Stimulated activated CD8-positive, alpha-beta memory T cell treated with anti-CD3 and anti-CD28 coated beads, Interleukin-2, amount 100 ng/mL, for 1 hour (primary cell): ENCODE measurements at places on chromosomes 7 and 10.

DNA sequence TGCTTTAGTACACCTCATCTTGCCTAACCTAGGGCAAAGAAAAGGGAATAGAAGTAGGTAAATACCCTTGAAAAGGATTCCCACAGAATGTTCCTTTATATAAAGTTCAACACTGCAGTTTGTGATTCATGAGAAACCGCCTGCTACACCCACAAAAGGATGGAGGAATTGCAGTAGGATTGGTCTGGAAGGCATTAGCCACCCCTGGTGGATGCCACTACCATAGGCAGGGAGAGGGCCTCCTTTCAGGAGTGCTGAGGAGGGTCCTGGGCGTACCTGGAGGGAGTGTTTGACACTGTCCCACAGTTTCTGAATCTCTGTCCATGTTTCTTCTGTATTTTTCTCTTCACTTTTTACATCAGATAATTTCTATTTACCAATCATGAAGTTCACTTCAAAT, 221.8 kb upstream of the TMEM72 start:
- no peak for DNase-seq

DNA sequence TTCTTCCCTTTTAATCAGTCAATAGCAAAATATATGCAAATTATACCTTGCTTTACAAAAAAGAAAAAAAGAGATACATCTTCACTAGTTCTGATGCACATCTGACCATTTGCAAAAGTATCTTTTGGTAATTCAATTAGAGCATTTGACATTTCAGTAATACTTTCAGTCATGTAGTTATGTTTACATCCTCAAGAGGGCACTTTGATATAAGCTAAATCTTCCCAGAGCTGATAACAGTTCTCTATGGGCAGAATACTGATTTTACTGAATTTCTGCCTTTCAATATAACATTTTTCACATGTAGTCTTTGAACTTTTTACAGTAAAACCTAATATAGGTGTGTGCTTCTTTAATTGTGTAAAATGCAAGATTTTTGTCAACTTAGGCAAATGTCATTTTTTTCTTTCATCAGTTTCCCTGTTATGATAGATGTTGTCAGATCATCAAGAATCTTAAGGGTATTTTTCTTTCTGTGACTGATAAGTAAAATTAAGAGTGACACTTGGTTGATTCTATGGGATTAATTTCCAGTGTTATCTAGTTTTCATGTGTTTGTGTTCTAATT, 703.5 kb upstream of the SEMA3D start:
- no peak for DNase-seq

DNA sequence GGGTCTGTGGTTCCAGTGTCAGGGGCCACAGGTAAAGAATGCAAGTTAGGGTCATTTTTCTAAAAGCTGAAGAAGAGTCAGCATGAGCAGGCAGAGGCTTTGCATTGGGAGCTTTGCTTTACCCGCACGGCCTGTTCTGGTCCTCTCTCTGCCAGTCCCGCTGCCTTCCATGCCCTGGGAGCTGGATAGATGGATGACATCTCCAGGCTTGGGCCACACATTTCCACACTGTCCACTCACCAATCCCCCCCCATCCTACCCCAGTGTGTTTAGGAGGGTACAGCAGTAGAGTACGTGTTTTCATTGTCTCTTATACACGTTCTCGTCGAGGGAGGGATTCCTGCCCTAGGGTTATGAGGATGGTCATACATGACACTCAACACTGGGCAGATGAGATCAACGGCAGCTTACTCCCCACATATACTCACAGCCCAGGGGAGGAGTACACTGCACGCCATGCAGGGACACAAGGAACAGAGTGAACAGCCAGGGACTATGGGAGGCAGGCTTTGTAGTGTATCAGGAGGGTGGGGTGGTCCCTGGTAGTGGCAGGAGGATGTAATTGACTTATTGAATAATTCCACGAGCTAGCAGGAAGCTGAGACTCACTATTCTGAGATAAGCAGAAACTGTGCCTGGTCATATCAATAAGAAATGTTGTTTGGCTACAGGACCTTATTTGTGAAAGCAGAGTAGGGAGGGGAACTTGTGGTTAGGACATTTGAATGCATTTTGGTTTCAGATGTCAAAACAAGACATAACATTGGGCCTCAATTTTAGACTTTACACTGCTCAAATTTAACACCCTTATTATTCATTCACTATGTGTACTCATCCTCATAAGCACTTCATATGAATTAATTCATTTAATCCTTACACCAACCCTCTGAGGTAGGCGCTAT, 36.6 kb downstream of the PLPP4 start:
- no peak for DNase-seq

DNA sequence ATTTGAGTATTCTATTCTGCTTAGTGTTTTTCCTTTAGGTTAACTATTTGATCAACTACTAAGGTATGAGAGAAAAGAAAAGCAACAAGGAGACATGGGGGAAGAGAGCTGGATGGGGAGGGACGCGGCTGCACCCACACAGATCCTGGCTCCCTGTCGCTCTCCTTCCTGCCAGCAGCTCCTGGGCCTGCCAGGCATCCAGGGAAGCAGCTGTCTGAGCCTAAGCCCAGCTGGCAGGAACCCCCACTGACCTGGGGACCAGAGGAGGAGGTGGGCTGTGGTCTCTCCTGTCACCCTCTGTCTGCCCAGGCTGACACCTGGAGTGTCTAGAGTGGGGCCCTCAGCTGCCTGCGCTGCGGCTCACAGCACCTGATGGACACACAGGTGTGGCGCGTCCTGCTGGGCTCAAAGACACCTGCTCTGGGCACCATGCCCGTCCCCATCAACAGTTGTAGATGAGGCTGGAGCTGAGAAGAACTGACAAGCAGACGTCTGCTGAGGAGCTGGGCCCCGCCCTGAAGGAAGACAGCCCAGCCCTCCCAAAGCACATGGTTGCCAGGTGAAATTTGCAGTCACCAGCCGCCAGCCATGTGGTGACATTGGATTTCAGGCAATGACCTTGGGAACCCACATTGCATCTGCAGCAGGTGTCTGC, 207.9 kb downstream of the PLXNA4 start:
- DNase-seq: no peak

- DNase-seq: no peak
Observed at GRCh38 chr7:99559175-99559915, 903 bp downstream of the ZNF655 start.

GRCh38 chr10:130014263-130015074, 50.4 kb upstream of the EBF3 start:
- DNase-seq: no peak

GRCh38 chr10:104247513-104248146, 7.1 kb upstream of the GSTO1 start:
- no peak for DNase-seq

GRCh38 chr7:47241112-47242065, 340.5 kb downstream of the TNS3 start:
- DNase-seq: no peak

GRCh38 chr7:116598278-116598677, 73.4 kb downstream of the CAV1 start:
- no peak for DNase-seq

GRCh38 chr7:132548489-132549078, 27.7 kb downstream of the PLXNA4 start:
- DNase-seq: no peak

DNA sequence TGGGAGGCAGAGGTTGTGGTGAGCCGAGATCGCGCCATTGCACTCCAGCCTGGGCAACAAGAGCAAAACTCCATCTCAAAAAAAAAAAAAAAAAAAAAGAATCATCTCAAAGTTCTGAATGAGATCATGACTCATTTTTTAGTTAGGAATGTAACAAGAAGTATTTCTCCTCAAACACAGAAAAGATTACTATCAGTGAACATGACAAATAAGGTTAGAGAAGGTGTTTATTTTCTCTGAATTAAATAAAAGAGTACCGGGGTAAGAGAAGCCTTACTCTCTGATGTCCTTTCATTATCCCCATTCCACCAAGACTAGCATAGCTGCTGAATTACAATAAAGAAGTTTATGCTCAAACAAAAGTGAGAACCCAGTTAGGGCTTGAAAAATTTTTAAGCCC, 50.1 kb downstream of the IPMK start:
- DNase-seq: no peak

- no peak for DNase-seq
Observed at GRCh38 chr7:98978672-98979071, 100.3 kb downstream of the TRRAP start.

GRCh38 chr10:130246113-130246512, 109.9 kb downstream of the GLRX3 start:
- no peak for DNase-seq

GRCh38 chr10:67988606-67989005, 86.5 kb downstream of the HERC4 start:
- no peak for DNase-seq

- no peak for DNase-seq
Observed at GRCh38 chr10:74145133-74145532, 5.5 kb downstream of the AP3M1 start.

GRCh38 chr10:46074196-46074946, 28.3 kb upstream of the MSMB start:
- no peak for DNase-seq

DNA sequence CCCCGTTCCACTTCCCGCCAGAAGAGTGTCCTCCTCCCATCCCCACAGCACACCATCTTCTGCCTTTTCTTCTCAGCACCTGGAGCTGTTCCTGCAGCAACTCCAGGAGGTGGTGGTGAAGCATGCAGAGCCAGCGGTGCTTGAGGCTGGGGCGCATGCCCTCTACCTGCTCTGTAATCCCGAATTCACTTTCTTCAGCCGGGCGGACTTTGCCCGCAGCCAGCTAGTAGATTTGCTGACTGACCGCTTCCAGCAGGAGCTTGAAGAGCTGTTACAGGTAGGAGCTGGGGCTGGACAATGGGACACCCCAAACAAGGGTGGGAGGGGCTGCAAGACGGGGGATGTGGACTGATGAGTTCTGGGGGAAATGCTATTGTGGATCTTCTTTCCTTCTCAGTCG, 19.1 kb upstream of the PVRIG start:
- DNase-seq: no peak

GRCh38 chr7:83141927-83142326, 20.8 kb downstream of the PCLO start:
- DNase-seq: no peak

- no peak for DNase-seq
Observed at GRCh38 chr7:104341546-104341945, 13.1 kb downstream of the LHFPL3 start.

- no peak for DNase-seq
Observed at GRCh38 chr7:25665903-25666670, 437.8 kb upstream of the NPVF start.

DNA sequence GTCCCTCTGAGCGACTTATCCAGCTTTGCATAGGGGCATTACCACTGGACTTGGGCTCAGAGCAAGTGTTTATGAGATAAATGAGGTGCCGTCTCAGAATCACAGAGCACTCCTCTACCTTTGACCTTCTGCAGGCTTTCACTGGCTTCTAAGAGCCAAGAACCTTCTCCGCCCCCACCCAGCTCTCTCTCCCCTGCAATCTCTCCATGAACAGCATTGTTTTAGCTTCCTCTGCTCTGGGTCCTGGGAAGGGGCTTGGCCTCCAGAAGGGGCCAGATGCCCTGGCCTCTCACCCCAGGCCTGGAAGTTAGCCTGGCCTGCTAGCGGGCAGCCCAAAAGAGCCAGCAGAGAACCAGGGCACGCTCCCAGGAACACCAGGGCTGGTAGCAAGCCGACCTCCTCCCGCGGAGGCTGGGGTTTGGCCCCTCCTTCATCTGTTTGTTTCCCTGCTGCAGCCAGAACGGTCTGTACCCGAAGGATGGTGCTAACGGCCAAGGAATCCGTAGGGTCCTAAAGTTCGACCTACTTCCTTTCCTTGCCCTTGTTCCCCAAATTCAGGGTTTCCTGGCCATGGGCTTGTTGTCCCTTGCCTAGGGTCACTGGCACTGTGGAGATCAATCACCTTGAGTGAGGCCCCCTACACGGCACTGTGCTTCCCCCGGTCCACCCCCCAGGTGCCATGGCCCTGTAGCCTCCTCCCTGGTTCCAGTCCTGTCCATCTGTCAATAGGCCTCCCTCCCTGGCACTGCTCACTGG, 18.7 kb upstream of the DDIT4 start:
- DNase-seq: no peak

GRCh38 chr7:127047521-127047920, 205.2 kb downstream of the GRM8 start:
- DNase-seq: no peak

DNA sequence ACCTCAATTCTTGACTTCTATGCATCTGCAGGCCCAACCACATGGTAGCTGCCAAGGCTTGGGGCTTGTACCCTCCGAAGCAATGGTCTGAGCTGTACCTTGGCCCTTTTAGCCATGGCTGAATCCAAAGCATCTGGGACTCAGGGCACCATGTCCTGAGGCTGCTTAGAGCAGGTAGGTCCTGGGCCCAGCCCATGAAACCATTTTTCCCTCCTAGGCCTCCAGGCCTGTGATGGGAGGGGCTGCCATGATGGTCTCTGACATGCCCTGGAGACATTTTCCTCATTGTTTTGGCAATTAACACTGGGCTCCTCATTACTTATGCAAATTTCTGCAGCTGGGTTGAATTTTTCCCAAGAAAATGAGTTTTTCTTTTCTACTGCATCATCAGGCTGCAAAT, 417.8 kb upstream of the LRRN3 start:
- DNase-seq: no peak

- DNase-seq: no peak
Observed at GRCh38 chr7:92228100-92228499, 17.6 kb downstream of the KRIT1 start.

DNA sequence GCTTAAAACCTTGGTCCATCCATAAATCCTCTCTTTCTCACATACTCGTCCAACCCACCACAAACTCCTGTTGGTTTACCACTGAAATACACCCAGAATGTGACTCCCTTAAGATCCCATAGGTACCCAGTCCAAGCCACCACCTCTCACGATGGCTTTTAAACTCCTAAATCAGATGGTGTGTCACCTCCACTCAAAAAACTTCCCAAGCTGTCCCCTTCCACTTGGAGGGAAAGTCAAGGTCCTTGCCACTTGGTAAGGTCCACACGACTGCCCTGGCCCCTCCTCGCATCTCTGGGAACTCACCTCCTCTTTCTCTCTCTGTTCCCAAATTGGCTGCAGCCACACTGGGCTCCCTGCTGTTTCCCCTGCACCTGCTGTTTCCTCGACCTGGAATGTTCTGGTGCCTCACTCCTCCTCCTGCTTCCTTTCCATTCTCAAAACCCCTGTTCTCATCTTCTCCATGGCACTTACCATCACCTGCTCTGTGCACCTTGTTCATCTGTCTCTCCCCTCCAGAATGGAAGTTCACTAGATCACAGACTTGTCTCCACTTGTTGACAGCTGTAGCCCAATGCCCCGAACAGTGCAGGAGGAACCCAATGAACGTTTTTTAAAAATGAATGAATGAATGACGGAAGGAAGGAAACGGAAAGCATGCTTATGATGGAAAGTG, 23.0 kb downstream of the ZFAND2A start:
- DNase-seq: no peak

DNA sequence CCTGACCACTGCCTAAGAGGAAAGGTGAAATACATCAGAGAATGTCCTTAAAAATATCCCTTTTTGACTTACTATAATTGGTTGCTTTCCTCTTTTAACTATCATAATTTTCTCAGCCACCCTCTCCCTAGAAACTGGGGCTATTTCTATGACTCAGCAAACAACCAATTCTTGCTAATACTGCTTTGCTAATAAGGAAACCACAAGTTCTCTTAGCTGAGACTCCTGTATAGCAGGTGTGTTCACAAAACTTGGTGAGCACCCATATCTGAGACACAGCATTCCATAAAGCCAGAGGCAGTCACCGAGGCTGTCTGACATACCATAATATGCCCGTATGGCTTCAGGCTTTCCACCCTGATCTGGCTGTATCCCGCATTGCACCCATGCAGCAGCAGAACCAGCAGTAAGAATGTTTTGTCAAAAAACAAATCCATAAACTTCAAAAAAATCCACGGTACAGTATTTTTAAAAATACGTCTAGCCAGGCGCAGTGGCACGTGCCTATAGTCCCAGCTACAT, 191.7 kb upstream of the C7orf33 start:
- DNase-seq: no peak
